ENCODE measurements at places on chromosomes 7 and 10. TPM values are rescaled to one million over a fixed set of nuclear protein-coding genes. Genes with fewer than 3 reads are reported as not detected.

DNA sequence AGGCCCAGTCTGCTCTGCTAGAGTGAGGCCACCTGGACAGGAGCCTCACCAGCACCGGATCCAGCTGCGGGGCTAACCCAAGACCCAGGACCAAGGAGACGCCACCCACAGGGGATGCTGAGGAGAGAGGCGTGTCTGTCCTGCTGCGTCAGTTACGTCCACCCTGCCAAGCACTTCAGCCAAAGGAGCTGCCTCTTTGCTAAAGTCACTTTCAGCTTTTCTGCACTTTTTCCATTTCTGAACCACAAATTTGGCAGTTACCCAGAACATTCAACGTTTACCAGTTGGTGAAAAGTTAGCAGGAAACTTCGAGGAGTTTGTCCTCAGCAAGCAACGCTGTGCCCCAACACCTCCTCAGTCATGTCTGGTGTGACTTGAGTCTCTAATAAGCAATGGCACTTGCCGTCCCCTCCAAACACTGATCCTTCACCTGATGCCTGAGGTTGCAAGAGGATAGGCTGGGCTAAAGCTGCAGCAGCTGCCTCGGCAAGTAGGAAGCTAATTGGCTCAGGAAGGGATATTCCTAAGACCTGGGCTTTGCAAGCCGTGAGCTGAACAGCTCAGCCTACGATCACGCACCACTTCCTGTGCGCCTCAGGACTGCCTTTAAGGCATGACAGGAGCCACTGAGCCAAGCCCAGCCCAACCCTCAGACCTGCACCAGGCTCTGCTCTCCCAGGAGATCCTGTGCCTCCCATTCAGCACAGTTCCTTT is 40.1 kb downstream of the KCNH2 start:
- peak; percentile 51 for DNase-seq

DNA sequence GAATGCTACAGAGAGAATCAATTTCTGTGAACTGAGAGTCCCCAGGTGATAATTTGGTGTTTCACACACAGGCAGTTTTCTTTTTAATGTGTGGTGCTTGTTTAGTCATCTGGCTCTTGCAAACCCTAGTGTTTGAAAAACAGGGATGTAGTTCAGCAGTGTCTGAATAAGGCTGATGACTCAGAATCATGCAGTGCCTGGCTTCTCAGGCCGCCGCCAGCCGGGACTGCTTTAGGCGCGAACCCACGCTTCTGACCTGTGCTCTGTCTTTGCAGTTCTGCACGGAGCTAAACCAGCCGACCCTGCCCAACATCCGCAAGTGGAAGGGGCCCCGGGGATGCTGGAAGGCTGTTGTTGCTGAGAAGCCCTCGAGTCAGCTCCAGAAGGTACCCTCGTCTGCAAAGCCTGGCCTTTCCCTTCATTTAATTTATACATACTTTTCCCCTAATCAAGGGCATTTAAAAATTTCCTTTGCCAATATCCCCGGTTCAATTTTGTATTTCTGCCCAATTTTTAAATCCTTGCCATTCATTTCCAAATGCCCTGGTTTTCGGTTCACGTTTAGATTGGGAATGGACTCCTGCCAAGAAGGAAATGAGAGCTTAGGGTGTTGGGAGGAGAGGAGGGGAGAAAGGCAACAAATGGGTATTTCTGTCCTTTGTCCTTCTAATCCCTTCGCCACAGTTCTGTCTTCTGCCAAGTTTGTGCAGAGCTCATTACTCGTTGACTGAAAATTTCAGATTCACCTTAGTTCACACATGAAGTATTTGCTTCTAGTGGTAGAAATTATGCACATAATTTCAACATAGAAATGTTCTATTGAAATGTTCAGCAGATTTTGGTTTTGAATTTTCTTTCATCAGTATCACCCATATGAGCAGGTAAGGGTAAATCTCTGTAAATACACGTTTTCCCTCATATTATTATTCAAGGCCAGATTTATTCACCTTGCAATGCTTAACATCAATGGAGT is 108.5 kb upstream of the ANLN start:
- DNase-seq, result peak; percentile 48

DNA sequence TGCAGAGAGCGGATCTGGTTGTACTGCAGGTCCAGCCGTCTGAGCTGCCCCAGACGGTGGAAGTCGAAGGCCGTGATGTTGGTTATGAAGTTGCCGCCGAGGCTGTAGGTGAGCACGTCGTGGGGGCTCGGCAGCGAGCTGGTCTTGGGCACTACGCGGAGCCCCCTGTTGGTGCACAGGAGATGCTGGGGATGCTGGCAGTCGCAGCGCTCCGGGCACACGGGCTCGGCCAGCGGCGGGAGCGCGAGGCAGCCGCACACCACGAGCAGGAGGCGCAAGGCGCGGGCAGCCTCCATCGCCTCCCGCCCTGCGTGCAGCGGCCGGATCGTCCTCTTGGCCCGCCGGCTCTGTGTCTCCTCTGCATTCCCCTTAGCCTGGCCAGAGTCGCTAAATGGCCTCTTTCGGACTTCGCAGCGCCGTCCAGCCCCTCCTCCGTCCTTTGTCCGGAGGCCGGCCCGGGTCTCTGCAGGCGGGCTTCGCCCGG is 337 bp downstream of the TRIL start:
- DNase-seq, result no peak

- no peak for DNase-seq
Observed at GRCh38 chr10:91768123-91768522, 30.1 kb upstream of the TNKS2 start.

- DNase-seq, result peak; percentile 52
Observed at GRCh38 chr7:30974605-30975255, 11.0 kb downstream of the GHRHR start.

DNA sequence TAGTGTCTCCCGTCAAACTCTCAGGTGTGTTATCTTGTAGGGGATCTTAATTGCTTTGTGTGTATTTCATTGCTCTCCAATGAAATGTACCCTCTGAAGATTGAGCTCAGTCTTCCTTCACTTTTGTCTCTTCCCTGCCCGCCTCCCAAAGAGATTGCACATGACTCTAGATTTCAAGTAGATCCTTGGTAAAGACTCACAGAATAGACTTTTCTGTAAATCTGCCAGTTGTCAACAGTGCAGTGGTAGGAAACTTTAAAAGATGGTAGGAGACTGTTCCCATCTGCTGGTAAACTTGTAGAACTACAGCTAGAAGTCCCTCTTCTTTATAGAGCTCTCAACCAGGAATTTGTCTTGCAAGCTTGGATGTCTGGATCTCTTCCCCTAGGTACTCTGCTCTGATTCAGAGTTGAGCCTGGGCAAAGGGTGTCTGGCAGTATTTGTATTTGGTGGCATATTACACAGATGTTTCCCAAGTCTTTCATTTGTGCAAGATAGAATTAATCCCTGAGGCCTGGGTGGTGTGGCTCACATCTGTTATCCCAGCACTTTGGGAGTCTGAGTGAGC is 9.6 kb downstream of the CCL26 start:
- peak; percentile 78 for DNase-seq

Gene RPEL1
- total RNA-seq, result not detected

Gene SPDYE9
- not detected for total RNA-seq

Gene COL1A2
- 1,768 TPM for total RNA-seq

GRCh38 chr7:66013938-66014337 is 31.9 kb upstream of the GUSB start:
- DNase-seq, result peak; percentile 44

Gene PTF1A
- total RNA-seq, result not detected

- DNase-seq, result no peak
Observed at GRCh38 chr10:91317541-91317940, 92.6 kb upstream of the HECTD2 start.

Gene TCERG1L
- total RNA-seq, result not detected

- DNase-seq, result no peak
Observed at GRCh38 chr10:61175316-61175715, 231.3 kb upstream of the RHOBTB1 start.

- DNase-seq, result no peak
Observed at GRCh38 chr7:134028853-134029252, 98.3 kb upstream of the LRGUK start.

- peak; percentile 42 for DNase-seq
Observed at GRCh38 chr7:126700807-126701604, 551.7 kb downstream of the GRM8 start.

GRCh38 chr7:7292608-7293007 is 110.3 kb downstream of the C1GALT1 start:
- no peak for DNase-seq

DNA sequence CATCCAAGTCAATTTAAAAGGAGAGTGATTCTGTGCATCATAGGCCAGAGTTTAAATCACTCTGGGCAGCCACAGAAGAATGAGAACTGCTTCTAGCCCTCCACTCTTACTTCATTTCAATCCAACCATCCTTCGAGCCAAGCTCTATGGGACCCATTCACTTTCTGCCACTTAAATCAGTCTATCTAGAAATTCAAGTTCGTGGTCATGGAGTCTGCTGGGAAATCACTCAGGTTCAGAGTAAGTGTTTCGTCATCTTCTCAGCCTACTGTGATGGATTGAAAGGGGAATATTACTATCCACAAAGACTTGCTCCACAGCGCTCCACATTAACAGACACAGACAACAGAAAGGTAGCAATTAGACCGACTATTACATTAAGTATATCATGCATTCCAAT is 4.6 kb downstream of the DCLRE1C start:
- DNase-seq, result no peak
